ENCODE measurements at places on chromosomes 7 and 10.

GRCh38 chr7:41247143-41247865 is 455.6 kb downstream of the INHBA start:
- DNase-seq: no peak

- DNase-seq: no peak
Measured at GRCh38 chr7:15560968-15561367, 847 bp downstream of the AGMO start.

DNA sequence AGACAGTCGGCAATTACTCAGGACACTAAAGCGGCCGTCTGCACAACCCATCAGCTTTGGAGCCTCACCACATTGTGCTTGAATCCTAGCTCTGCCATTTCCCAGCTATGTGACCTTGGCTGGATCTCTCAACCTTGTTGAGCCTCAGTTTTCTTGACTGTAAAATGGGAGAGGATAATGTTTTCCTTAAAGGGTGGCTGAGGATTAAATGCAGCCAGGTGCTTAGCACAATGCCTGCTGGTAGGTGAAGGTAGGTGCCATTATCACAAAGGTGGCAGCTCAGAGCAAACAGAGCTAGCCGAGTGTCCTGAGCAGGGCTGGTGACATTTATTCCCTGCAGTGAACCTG is 508.5 kb upstream of the ZMIZ1 start:
- no peak for DNase-seq

DNA sequence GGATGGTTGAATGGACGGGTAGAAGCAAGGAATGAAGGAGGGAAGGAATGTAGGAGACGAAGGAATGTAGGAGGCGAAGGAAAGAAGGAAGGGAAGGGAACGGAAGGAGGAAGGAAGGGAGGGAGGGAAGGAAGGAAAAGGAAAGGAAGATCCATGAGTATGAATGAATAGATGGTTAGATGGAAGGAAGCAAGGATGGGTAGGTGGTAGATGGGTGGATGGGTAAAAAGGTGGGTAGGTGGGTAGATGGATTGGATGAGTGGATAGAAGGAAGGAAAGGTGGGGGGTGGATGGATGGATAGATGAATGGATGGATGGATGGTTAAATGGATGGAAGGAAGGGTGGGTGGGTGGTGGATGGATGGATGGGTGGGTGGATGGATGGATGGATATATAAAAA is 77.4 kb downstream of the RGS10 start:
- DNase-seq: no peak

GRCh38 chr7:139496528-139496927 is 13.1 kb upstream of the KLRG2 start:
- DNase-seq: no peak

GRCh38 chr10:19451937-19452336 is 364.3 kb upstream of the PLXDC2 start:
- DNase-seq: no peak

DNA sequence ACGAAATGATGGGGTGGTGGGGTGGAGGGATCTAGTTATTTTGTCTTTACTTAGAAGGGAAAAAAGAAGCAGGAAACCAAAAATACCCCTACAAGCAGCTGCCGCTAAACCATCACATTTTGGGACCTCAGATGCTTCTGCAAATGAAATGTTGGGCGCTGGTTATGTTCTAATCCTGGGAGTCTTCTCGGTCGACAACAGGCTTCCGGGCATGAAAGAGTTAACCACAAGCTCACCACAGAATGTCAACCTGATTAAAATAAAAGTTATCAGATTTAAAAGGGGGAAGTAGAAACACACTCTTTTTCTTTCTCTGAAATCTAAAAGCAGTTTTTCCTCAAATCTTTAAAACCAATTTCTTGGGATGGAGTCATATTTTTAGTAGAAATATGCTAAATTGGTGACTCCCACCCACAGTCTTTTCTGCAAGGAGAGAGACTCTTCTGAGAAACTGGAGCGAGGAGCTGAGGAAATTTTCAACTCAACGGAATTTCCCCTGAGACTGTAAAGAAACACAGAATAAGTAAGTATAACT is 16.8 kb downstream of the IL2RA start:
- peak; percentile 52 for DNase-seq

- no peak for DNase-seq
Measured at GRCh38 chr7:151140826-151141225, 26.7 kb downstream of the GBX1 start.

GRCh38 chr10:118108194-118109026 is 61.7 kb upstream of the RAB11FIP2 start:
- DNase-seq: no peak

DNA sequence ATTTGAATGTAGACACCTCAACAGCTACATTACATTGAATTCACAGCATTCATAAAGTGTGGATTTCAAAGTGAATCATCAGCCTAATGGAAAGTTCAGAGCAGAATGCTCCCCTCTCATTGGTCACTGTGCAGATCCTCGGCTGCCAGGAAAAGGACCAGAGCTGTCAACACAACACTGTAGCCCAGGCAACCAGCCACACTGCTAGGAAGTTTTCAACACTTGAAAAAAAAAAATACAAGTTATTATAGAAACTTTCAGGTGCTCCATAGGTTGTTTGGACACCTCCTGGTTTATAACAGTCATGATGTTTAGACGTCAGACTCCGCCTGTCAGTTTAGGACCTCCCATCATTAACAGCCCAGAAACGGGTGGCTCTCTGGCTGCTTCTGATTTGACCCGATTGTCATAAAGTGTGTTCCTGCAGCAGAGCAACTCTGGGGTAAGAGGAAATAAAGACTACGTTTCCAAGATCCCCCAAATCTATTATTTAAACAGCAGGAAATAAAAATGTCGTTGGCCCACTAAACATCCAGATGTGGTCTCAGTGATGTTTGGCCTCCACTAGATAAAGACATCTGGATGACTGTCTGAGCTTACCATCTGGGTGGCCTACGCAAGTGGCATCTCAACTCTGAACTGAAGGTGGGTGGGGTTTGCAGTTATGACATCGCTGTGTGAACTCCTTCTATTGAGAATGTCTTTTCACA is 117.4 kb downstream of the CABCOCO1 start:
- no peak for DNase-seq

GRCh38 chr10:1132584-1132983 is 76.4 kb downstream of the WDR37 start:
- no peak for DNase-seq

- DNase-seq: no peak
Measured at GRCh38 chr10:60964257-60965235, 20.6 kb upstream of the RHOBTB1 start.

- no peak for DNase-seq
Measured at GRCh38 chr10:94738588-94738987, 23.9 kb upstream of the CYP2C19 start.

DNA sequence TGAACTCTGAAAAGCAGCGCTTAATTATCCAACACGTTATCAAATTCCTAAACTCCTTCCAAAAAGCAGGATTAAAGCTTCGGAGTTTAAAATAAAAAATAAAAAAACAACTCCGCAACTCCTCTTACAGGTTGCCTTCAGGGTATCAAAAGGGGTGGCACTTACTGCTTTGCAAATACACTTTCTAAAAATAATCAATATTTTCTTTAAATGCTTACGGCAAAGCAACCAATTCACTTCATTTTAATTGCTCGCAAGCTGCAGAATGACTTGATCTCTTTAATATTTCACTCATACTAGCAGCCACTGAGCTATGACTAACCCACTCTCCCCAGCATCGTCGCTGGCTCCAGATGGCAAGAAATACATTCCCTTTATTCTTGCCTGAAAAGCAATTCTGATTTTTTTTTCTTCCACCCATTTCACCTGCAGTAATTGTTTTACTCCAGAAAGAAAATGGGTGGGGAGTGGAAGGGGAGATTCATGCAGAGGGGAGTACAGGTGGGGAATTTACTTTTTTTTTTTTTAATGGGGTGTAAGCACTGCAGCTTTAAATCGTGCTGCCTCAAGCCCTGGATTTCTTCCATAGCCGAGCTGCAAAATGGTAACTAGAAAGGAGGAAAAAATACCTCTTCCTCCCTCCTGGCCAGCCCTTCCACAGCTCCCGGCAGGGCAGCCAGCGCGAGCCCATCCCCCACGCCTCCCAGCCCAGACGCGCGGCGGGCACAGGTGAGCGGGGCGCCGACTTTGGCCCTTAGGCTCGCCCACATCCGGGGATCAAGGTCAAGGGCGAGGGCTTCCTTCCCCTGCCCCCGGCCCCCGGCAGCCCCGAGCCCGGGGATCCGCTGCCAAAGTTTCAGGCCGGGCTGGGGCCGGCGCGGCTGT is 54.2 kb upstream of the FHIP2A start:
- no peak for DNase-seq

GRCh38 chr7:148385009-148385682 is 205.4 kb upstream of the C7orf33 start:
- DNase-seq: no peak

DNA sequence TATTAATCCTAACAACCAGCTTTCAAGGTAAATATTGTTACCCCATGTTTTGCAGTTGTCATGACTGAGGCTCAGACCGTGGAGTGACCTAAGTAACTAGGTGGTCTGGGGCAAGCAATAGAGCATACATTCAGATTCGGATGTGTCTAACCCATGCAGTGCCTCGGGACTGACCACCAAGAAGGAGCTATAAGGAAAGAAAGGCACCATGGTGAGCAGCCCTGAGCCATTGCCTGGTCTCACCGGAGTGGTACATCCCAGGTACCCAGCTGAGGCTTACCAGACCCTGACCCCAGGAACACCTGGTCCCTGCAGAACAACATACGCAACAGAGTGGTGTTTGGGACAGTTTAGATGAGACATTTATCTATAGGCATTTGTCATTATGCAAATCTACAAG is 175.5 kb upstream of the ZMIZ1 start:
- DNase-seq: no peak

GRCh38 chr7:48089046-48090003 is at the start of gene UPP1:
Gene UPP1 (plus strand): TSS chr7:48089265. CDS start chr7:48094784, 5,519 bp downstream.
- no peak for DNase-seq

DNA sequence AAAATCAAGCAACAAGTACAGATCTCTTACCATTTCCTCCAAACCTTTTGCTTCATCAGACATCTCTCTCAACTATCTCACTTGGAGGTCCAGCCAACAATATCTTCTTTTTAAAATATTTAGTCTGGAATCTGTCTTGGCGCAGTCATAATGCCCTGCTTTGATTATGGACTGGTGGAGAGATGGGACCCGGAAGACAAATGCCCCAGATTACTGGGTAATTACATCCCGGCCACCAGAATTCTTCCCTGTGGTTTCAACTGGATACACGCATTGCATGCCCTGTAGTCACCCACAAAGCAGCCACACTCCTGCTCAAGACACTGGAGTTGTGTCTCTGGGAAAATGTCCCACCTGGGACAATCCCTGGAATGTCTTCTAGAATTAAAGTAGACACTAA is 65.5 kb downstream of the BPGM start:
- DNase-seq: no peak

- DNase-seq: no peak
Measured at GRCh38 chr7:70043015-70043538, 444.8 kb downstream of the AUTS2 start.

GRCh38 chr10:123331438-123331837 is 177.2 kb downstream of the BUB3 start:
- DNase-seq: no peak

- no peak for DNase-seq
Measured at GRCh38 chr10:122128357-122128756, 139.4 kb downstream of the TACC2 start.

DNA sequence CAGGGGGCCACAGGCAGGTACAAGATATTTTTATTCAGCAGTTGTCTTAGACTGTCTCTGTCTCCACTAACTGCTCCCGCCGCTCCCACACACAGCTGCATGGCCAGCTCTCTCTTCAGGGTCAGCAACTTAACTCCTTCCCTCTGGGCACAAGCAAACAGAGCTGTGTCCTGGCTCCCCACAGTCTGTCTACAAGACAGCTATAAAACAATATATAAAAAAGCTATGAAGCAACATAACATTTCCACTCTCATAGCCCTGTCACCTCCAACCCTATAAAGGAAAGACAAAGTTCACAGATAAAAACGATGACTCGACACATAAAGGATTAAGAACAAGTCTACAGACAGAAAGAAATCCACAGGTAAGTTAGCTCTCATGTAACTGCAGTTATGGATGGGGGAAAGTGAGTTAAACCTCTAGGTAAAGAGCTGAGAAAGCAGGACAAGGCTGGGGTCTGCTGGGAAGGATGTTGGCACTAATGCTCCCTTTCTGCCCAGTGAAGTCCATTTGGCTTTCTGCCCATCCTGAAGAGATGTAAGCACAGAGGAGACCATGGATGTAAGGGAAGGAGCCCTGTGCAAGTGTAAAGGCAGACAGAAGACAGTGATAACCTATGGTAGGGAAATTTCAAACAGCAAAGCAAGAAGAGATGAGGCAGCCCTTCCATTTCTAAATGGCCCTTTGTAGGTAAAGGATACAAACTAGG is 27.0 kb downstream of the RAPGEF5 start:
- no peak for DNase-seq

DNA sequence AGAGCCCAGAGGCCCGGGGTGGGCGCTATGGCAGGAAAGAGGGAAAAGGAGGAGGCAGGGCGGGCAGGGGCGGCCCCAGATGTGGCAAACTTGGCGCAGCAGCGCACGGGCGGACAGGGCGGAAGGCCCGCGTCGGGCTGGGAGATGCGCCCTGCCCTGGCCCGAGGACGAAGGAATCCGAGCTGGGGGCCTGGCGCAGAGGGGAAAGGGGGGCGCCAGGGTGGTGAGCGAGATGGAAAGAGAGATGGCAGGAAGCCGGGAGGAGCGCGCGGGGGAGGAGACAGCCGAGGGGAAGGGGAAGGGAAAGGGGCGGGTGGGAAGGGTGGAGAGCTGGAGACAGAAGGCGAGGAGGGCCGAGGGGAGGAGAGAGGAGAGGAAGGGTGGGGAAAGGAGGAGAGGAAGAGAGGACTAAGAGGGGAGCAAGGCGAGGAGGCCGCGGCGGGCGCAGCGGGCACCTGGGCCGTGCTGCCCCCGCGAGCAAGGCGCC is at the start of gene MARVELD1:
MARVELD1 (plus strand) TSS at position 392 of the 487 bp plus-strand sequence. CDS start 147 bp downstream, outside the sequence.
- peak; percentile 58 for DNase-seq

DNA sequence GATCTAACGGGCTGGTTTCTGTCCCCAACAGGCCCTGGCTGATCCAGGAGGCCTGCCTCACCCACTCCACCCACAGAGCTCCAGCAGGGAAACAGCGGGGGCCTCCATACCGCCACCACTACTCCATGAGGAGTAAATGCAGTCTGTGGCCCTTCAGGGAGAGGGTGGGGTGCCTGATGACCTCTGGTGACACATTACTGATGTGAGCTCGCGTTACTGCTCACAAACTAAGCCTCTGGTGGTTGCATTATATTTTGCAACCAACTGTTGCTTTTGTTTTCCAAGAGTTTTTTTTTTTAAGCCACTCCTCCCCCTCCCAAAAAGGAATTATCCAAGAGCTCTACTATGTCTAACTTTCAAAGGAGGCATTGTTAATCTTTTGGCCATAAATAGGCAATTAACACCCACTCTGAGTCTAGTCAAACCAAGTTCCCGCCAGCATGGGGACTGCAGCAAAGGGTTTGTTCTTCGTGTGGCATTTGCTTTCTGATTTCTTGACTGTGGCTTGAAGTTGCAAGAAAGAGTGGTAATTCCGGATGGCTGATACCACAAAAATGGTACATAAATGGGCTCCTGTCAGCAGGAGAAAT is 72.6 kb downstream of the FAM53B start:
- no peak for DNase-seq

DNA sequence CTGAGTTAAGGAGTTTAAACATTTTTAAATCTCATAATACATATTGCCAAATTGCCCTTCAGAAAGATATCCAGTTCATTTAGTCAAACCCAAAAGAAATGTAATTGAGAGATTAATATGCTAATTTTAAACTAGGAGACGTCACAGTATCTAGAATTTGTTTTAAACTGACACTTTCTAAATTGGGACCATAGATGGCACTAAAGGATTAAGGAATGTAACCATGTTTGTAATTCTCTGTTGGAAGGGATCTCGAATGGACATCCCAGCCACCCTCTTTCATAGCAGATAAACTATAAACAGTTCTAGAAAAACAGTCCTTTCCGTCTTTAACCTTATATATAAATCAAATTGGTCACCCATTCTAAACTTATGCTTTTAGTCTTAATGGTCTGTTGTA is 30.0 kb upstream of the SAMD9L start:
- DNase-seq: no peak
